Activated CD4-positive, alpha-beta T cell treated with anti-CD3 and anti-CD28 coated beads, Interleukin-2, amount 50 U/mL, for 1 hour (primary cell): ENCODE measurements at places on chromosomes 2 and 18.

DNA sequence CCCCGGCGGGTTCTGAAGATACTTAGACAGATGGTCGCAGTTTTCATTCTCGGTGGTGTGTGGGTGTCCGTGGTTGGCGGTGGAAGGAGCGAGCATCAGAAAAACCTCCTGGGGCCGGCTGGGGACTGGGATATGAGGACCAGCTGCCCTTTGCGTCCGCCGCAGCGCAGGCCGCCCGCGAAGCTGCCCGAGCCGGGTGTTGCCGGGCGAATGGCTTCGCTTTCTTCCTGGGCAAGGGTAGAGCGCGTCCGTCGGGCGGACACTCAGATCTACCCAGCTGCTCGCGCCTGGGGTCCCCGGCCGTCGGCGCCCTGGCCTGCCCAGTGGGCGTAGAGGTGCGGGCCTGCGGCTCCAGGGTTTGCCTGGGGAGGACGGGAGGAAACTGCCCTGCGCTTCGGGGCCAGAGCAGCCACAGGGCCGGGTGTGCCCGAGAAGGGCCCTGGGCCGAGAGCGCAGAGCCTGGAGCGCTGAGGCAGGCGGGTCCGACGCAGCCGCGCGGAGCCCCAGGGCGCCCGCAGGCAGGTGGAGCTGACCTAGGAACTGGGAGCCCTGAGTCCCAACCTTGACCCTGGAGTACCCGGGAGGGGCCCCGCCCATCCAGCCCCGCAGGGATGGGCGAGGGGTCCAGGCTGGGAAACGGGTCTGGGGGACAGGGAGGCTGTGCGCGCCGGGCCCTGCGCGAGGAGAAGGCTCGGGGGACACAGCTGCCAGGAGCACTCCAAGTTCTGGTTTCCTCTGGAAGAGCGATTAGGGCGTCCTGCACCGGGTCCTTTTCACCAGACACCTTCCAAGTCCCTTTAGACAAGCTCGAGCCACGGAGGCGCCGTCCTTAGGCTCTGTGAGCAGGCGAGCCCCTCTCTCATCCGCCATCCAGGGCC lies 1.3 kb downstream of the TWIST2 start:
- no peak for DNase-seq

GRCh38 chr2:237240252-237240651 lies 154.6 kb downstream of the COPS8 start:
- DNase-seq: no peak

- no peak for DNase-seq
Observed at GRCh38 chr2:63054841-63055225, 4.2 kb downstream of the OTX1 start.

DNA sequence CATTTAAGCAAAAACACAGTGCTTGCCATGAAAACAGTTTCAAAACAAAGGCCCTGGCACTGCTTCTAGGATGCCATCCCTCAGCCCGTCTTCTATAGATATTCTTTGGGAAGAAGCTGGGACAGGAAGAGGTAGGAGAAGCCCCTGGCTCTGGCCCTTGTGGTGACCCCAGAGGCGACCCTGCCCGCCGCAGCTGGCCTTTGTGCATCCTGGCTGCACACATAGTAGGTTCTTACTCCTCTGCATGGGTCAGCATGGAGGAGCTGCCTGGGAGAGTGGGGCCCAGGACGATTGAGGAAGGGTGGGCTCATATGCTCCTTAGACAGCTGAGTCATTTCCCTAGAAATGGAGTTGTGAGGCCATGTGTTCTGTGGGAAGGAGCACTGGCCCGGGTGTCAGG lies 44.4 kb upstream of the OTOF start:
- no peak for DNase-seq

GRCh38 chr2:47737-48136 lies 1.4 kb upstream of the FAM110C start:
- DNase-seq: no peak

DNA sequence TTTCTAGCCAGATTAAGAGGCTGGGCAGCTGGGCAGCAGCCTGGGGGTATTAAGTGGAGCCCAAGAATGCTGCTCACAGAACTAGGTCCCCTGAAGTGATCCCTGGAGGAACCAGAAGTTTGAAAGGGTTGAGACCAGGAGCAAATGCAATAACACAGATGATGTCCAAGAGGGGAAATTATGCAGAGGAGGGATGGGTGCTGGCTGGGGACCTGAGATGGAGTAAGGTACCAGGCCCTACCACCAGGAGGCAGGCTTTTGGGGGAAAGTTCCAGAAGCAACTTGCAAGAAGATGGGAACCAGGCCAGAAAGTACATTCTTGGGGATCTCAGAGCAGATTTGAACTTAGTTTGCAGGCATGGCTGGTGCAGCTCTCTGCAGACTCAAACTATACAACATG lies 175.1 kb downstream of the NCK2 start:
- DNase-seq: peak; percentile 60

DNA sequence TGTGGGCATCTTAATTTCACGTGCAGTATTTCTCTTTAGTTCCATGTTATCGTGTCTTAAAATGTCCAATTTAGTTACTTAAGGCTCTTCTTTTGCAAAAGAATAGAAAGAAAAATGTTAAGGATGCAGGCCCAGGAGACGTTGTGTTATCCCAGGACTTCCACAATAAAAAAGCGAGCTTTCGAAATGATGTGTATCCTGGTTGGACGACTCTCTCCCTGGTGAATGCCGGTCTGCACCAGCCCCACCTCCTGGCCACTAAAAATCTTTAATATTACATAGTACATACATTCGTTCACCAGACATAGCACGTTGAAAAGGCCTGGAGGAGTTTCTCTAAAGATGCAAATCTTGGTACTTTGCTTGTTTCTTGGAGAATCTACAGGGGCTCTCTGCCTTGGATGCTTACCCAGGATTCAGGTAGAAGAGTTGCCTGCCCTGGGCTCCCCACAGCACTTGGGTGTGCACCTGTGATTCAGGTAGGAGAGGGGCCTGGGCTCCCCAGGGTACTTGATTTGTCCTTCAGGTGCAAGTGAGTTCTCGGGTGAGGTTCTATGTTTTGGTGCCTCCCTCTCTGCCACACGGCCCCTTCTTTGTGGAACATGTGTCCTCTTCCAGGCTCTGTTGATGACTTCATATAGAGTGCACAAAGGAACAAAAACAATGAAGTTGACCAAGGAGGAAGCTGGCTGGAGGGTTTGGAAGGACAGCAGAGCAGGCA lies 26.6 kb downstream of the TWIST2 start:
- no peak for DNase-seq

GRCh38 chr2:208025037-208025813 lies at the start of gene PLEKHM3:
TSS of gene PLEKHM3 (minus strand) at chr2:208025527. CDS start at chr2:208001639, 23,888 bp downstream.
- DNase-seq: peak; percentile 66

DNA sequence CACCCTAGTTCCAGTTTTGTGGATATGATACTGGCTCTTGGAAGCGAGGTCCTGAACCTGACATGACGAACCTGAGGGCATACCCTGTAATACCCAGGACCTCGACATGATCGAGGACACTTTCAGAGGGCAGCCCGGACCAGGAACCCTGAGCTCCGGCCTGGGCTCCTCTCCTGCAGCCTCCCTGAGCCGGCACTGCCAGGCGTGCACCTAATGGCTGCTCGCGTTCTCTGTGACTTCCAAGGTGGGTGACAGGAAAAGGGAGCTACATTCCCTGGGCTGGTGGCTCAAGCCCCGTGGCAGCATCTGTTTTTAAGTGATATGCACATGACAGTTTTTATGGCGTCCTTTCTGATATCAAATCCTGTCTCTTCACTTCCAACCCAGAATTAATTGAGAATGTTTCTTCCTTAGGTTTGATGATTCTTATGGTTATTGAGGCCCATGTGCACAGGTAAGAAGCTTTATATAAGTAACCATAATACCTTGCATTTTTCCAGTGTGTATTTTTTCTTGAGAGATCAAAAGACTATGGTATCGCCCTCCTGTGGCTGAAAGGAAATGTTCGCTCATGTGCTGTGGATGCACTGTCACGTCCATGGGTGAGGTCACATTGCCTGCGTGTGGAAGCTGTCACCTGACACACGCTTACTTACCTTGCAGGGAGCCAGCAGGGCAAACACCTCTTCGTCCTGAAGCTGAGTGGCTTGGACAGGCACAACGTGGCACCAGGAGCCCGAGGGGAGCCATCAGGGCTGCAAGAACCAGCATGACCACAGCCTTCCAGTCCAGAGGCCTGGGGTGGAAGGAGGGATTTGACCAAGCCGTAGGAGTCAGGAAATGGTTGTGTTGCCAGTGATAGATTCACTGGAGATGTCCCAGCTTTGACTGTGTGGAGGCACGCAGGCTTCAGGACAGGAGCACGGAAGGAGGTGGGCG lies 367.4 kb upstream of the MYT1L start:
- no peak for DNase-seq

- no peak for DNase-seq
Observed at GRCh38 chr18:56240405-56240804, 398.0 kb downstream of the TXNL1 start.

GRCh38 chr2:126761981-126762878 lies 106.3 kb downstream of the GYPC start:
- DNase-seq: peak; percentile 26
